ENCODE measurements at places on chromosomes 2 and 18. TPM values are rescaled to one million over a fixed set of nuclear protein-coding genes. Genes with fewer than 3 reads are reported as not detected.

DNA sequence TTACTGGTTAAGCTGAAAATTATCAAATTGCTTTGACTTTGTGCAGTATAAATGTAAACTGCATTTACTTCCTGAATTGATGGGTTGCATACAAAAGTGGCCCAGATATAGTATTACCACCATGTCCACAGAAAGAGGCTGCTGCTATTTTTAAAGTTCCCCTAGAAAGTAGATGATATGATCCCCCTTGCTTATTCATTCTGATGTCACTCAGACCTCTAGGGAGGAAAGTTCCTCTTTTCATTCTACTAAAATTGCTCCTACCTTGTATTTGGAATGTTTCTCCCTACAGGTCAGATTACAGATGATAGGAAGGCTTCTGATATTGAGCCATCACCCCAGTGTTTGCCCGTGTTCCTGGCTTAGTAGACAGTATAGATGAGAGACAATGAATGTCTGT is 247.6 kb upstream of the TNP1 start:
- DNase-seq, result no peak

GRCh38 chr2:208250388-208250787 is 4.5 kb downstream of the IDH1 start:
- DNase-seq, result no peak

DNA sequence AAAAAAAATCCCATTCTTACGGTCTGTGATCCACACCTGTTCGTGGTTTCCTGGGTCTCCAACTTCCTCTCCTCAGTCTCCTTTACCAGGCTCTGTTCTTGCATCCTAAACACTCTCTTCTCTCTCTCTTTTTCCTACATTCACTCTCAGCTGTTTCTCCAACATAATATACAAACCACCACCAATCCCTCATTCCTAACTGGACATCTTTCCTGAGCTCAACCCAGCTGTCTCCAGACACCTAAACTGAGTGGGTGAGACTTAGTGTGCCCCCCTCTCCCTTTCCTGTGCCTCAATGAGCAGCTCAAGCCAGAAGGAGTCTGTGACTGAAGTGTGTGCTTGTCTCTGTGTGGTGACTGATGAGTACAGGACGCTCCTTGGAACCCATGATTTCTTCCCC is 59.4 kb downstream of the LIPG start:
- no peak for DNase-seq

GRCh38 chr2:102892698-102893310 is 131.0 kb downstream of the TMEM182 start:
- DNase-seq, result peak; percentile 50

Gene PLEK
- 2.8 TPM for polyA plus RNA-seq
